ENCODE measurements at places on chromosomes 11 and 22. TPM values are rescaled to one million over a fixed set of nuclear protein-coding genes. Genes with fewer than 3 reads are reported as not detected.

DNA sequence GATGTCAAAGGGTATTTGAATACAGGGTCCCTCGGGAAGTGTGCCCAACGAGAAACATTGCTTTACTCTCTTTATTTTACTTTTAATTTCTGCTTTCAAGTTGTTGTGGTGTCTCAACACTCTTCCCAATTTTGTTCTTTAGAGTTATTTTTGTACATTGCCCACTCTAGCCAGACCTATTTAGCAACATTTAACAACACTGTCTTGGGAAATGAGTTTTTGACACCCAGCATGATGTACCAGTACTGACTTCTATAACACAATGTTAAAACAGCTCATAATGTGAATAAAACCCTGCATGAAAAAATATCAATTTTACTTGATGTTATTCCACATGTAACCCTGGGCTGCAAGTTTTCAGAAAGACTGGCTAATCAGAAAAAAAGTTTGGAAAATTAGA, 350.2 kb upstream of the PITPNB start:
- no peak for DNase-seq

GRCh38 chr11:132980670-132981069, 551.6 kb downstream of the OPCML start:
- DNase-seq, result no peak

GRCh38 chr11:7657306-7658025, 15.8 kb downstream of the CYB5R2 start:
- DNase-seq, result peak; percentile 53

OR51B2 gene
- polyA plus RNA-seq, result not detected

KCNQ1 gene
- polyA plus RNA-seq, result 19.9 TPM

DNA sequence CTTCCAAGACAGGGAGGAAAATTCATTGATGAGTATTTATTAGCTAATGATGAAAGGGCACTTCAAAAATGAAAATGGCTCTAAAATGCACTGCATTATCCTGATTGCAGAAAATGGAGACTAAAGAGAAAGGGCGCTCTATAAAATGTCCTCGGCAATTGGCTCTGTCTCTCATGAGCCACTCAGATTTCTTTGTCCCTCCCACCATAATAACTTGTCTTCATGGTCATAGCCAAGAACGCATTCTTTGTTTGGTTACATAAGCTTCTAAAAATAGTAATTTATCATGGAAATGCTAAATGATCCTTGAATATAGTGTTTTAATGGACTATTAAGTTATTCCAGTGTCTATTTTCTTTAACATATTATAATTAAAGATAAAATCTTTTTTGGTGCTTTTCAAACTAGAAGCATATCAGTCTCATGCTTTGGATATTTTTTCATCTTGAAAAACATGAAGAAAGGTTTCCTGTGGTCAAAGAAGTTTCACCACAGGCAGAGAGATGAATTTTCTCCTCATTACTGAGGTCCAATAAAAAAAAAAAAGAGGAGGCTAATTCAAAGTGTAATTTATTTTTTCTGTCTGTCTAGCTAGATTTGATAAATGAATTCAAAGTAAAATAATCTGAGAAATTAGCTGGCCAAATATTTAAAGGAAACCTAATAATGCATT, 238.1 kb upstream of the BLID start:
- DNase-seq, result no peak

- DNase-seq, result no peak
These were observed 69.0 kb downstream of the ZC3H12C start for GRCh38 chr11:110162216-110162615.

DNA sequence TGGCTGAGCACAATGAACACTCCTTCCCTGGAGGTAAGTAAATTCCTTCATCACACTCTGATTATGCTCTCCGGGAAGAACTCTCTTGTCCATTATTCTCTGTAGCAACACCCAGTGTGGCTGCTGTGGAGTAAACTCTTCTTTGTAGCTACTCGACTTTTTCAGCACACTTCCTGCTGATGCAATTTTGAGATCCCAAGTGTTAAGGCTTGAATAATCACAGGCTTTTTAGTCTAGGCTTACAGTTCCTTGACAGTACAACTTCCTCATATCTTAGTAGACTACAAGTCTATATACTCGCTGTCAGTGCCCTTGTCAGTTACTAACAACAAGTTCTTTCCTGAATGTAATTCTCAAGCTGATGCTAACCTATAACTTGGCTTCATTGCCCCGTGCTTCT, 301.8 kb upstream of the API5 start:
- DNase-seq, result no peak

GRCh38 chr11:110787680-110788079, 75.4 kb upstream of the ARHGAP20 start:
- DNase-seq, result no peak

FAM227A gene
- polyA plus RNA-seq, result 0.19 TPM

RASD2 gene
- polyA plus RNA-seq, result 3.1 TPM

Data from heart right ventricle (tissue), 16 donors.